ENCODE measurements at places on chromosomes 6 and 20. TPM values are rescaled to one million over a fixed set of nuclear protein-coding genes. Genes with fewer than 3 reads are reported as not detected.

TMEM239 gene
- not detected for total RNA-seq

PDSS2 gene
- total RNA-seq: 17.5 TPM

MCHR2 gene
- not detected for total RNA-seq

SAMD3 gene
- total RNA-seq: not detected

TULP4 gene
- total RNA-seq: 68.5 TPM

HS3ST5 gene
- not detected for total RNA-seq

SLC22A7 gene
- not detected for total RNA-seq

HLA-DPA1 gene
- not detected for total RNA-seq

TFAP2D gene
- not detected for total RNA-seq

- no peak for DNase-seq
Measured at GRCh38 chr6:137102050-137102848, 57.5 kb upstream of the IL20RA start.

- DNase-seq: no peak
Measured at GRCh38 chr6:7142918-7143475, 35.2 kb downstream of the RREB1 start.

DNA sequence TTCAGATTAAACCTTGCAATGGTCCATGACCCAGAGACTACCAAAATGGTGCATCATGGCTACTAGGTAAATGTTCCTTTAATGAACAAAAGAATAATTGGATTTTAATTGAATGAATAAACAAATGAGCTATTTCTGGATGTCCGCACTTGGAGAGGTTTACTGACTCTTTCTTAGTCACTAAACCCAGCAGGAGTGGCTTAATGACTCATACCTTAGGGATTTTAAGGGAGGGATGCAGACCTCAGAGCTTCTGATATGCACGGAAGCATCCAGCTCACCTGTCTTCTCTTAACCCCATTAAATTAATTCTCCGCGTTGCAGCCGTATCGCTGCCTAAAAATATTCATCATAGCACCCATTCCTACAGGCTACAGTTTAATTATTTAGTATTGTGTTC is 970.0 kb upstream of the SLC35B3 start:
- DNase-seq: no peak

- DNase-seq: peak; percentile 56
Measured at GRCh38 chr20:34475979-34476736, 40.1 kb upstream of the DYNLRB1 start.

GRCh38 chr6:55833284-55833683 is 42.1 kb downstream of the BMP5 start:
- no peak for DNase-seq

GRCh38 chr6:130583268-130583667 is 217.5 kb downstream of the TMEM200A start:
- DNase-seq: peak; percentile 14

DNA sequence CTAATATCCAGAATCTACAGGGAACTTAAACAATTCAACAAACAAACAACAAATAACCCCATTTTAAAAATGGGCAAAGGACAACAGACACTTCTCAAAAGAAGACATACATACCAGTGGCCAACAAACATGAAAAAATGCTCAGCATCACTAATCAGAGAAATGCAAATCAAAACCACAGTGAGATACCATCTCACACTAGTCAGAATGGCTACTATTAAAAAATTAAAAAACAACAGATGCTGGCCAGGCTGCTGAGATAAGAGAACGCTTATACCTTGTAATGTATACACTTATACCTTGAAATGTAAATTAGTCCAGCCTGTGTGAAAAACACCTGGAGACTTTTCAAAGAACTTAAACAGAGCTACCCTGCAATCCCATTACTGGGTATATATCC is 166.8 kb downstream of the IBTK start:
- no peak for DNase-seq

- peak; percentile 56 for DNase-seq
Measured at GRCh38 chr20:38748861-38749149, 545 bp downstream of the ACTR5 start.

GRCh38 chr6:39230654-39231035 is 1.4 kb upstream of the KCNK5 start:
- no peak for DNase-seq

- no peak for DNase-seq
Measured at GRCh38 chr6:21785164-21785563, 191.6 kb downstream of the SOX4 start.

- peak; percentile 85 for DNase-seq
Measured at GRCh38 chr6:122997541-122998150, 1.6 kb downstream of the CLVS2 start.

DNA sequence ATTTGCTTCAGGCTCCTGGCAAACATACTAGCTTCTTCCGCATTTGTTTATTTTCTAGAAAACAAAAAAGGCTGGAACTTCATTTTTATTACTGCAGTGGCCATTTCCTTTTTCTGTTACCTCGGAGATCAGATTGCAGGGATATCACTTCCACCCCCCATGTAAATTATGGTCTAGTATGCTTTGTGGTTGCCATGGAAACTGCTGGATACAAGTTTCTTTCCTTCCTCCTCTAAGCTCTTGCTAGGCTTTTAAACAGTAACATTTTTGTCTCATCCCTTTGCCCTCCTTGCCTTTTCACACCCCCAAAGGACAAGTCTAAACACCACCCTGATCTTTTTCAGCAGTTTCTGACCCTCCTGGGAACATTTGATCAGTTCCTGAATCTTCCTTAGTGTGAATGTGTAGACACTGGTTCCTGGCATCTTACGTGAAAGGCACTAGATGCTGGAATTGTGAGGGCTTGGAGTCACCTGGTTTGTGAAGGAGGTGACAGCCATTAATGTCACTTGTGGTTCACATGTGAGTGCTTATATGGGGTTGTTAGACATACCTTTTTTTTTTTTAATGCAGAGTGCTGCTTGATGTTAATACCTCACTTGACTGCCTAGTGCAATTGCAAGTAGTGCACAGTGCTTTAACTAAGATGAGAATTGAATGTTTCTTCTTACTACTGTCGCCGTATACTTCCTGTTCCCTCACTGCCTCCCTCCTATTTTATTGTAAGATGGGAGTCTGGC is 181.6 kb downstream of the JARID2 start:
- DNase-seq: no peak

- DNase-seq: no peak
Measured at GRCh38 chr6:89836639-89837222, 7.1 kb downstream of the CASP8AP2 start.

- no peak for DNase-seq
Measured at GRCh38 chr6:145723646-145724045, 11.7 kb downstream of the EPM2A start.

- no peak for DNase-seq
Measured at GRCh38 chr6:7145885-7146828, 38.4 kb downstream of the RREB1 start.

DNA sequence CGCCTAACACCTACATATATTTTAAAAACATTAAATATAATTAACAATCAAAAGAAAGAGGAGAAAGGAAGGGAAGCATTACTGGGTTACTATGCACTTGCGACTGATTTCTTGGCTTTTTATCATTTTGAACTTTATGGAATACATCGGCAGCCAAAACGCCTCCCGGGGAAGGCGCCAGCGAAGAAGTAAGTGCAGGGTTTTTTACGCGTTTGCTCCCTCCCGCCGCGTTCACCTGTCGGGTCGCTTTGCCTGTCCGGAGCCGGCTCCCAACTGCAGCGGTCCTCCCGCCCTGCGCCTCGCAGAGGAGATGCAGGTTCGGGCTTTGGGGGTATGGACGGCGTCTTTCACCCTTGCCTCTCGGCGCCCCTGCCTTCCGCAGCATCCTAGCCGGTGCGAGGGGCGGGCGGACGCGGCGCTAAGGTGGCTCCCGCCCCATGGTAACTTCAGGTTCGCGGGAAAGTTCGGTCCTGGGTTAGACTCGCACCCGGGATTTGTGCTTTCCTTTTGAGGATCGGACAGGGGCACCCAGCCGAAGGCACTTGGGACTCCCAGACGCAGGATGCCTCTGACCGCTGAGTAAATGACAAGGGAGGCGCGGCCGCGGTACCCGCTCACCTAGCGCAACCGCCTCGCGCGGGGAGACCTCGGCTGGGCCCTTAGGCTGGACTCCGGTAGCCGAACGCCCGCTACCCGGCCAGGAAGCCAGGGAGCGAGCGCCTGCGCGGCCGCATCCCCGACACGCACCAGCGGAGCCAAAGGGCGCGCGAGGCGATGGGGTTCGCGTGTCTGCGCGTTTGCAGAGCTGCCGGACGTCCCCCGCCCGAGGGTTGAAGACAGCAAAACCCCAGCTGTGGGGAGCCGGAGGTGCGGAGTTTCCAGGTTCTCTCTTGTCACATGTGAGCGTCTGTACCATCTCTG is 891 bp downstream of the RSPO3 start:
- peak; percentile 52 for DNase-seq

GRCh38 chr20:3728876-3729275 is 3.6 kb upstream of the HSPA12B start:
- no peak for DNase-seq

DNA sequence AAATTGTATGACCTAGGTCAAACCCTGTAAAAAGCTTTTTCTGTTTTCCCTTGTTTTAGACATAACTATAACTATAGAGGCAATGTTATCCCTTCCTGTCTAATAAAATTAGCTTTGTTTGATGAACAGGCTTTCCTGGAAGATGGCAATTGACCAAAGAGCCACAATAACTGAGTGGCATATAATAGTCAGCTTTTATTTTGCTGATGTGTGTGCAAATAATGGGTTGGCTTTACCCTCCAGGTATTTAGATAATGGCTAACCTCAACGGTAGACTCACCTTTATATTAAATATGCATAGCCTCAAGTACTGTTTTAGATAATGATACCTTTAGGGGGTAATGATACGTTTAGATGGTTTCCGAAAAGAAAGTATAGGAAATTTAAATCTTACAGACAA is 15.0 kb downstream of the TBXT start:
- DNase-seq: no peak

GRCh38 chr20:38426006-38426897 is 8.9 kb downstream of the SNHG17 start:
- DNase-seq: no peak

GRCh38 chr6:25137480-25137879 is 141.7 kb upstream of the CARMIL1 start:
- DNase-seq: no peak

- DNase-seq: no peak
Measured at GRCh38 chr20:62624325-62624690, 18.0 kb upstream of the SLCO4A1 start.

DNA sequence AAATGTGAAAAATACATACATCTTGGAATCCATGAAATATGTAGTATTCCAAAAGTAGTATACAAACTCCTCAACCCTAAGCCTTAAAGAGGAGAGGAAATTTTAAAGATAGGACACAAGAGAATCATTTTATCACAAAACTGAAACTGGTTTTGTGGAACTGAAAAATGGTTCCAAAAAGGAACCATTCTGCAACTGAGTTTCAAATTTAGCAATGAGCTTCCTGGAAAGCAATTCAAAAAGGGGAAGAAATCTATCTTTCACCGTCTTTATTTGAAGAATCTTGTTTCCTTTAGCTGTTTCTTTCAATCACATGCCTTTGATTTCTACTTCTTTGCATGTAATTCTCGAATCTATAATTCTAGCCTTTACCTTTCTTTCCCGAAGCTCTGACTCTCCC is 32.2 kb upstream of the LAMP5 start:
- no peak for DNase-seq

GRCh38 chr20:44405257-44405656 is 49.8 kb downstream of the HNF4A start:
- DNase-seq: no peak

GRCh38 chr20:51393571-51393970 is 148.9 kb downstream of the NFATC2 start:
- no peak for DNase-seq

Data from G401 (cell line).